Hair follicular keratinocyte (primary cell): ENCODE measurements at places on chromosomes 2 and 18. TPM values are rescaled to one million over a fixed set of nuclear protein-coding genes. Genes with fewer than 3 reads are reported as not detected.

Gene HOXD10
- total RNA-seq, result not detected in 2 replicates

Gene PJVK
- total RNA-seq, result 0.53 and 0.62 TPM in 2 replicates

Gene GKN1
- total RNA-seq, result not detected in 2 replicates

Gene UGT1A3
- not detected in 2 replicates for total RNA-seq

Gene FBXO48
- total RNA-seq, result 0.72 and 0.78 TPM in 2 replicates

Gene KIF5C
- under 0.01 and 0.38 TPM in 2 replicates for total RNA-seq

Gene PPP4R3B
- 24.8 and 33.8 TPM in 2 replicates for total RNA-seq

Gene KCTD18
- 22.7 and 25.7 TPM in 2 replicates for total RNA-seq

Gene RNF181
- 158 and 222 TPM in 2 replicates for total RNA-seq

Gene ADNP2
- total RNA-seq, result 17.3 and 17.4 TPM in 2 replicates

Gene TCF23
- total RNA-seq, result 0.04 TPM in 1 of 2 replicates, not detected in the other
